Osteoblast (primary cell): ENCODE measurements at places on chromosomes 2 and 18. TPM values are rescaled to one million over a fixed set of nuclear protein-coding genes. Genes with fewer than 3 reads are reported as not detected.

DNA sequence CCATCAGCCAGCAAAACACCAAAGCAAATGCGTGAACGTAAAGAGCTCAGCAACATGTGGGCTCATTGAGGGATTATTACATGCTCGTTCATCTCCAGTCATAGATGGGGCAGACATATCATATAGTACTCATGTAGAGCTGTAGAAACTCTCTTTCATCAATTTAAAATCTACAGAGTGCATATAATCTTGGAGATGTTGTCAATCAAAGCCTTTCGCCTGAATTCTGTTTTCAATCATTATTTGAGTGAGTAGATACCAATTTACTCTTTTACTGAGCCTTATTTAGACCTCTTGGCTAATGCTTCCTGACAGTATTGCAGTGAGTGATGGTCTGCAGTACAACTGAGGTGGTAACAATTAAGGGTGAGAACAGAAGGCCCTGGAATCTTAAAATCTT is 7.0 kb downstream of the RIT2 start:
- DNase-seq: no peak

DNA sequence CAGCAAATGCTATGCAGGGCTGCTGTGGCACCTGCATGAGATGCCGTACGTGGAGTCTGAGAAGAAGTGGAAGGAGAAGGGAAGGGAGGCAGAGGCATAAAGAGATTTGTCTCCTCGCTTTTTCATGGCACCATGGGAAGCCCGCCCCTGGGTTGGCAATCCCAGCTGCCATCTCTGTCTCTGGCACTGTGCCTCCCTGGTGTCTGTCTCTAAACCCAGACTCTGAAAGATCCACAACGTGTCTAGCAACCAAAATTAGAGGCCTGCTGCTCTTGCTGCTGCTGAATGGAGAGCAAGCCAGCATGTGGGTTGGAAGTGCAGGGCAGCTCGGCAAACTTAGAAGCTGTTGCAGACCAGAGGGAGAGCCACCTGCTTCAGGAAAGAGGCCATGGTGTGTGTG is 53.1 kb downstream of the INO80C start:
- DNase-seq: no peak

- DNase-seq: no peak
These were observed 141.4 kb downstream of the ZEB2 start for GRCh38 chr2:144378551-144378950.

GRCh38 chr2:238510911-238511613 is 84.3 kb downstream of the ASB1 start:
- DNase-seq: peak; percentile 65

- DNase-seq: no peak
These were observed 52.3 kb downstream of the IRS1 start for GRCh38 chr2:226747288-226747687.

DNA sequence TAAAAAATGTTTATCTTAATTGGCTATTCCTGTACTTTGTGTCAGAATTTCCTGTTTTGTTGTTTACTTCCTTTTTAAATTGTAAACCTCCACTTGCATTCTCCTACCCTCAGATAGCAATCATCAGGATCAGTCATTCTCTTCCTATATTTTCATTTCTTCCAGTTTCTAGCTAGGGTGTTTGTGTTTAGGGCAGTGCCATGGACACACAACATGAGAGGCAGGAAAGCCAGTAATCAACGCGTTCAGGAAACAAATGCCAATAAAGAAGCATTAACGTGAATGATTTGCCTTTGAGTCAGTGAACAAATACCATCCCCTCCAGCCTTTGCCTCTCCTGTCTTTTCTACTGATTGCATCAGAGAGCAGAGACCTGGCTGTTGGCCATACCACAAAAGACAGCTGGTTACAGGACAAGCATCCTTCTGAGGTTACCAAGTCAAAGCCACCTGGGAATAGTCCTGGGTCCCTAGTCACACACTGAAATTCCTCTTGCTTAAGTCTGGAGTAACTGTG is 56.7 kb upstream of the FHL2 start:
- peak; percentile 90 for DNase-seq

- peak; percentile 71 for DNase-seq
These were observed 800.1 kb downstream of the SATB2 start for GRCh38 chr2:198657512-198658121.

Gene SP140
- total RNA-seq: under 0.01 and 0.36 TPM in 2 replicates

DNA sequence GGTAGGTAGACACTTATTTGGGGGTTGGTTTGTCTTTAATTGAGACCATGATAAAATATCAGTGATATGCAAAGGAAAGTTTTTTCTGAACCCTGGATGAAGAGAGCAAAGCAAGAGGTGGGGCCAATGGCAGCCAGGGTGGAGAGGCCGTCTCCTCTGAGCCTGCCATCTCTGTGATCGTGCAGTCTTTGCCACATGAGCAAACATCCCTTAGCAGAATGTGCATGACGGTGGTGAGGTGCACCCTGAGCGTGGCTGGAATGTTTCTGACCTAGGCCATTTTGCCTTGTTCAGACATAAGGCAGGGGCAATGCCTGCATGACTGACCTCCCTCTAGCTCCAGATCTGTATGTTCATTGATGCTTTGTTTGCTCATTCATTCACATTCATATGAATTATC is 6.0 kb downstream of the NCK2 start:
- no peak for DNase-seq

- DNase-seq: peak; percentile 62
These were observed 118.2 kb downstream of the SPTBN1 start for GRCh38 chr2:54574107-54574859.

Gene PTPRM
- total RNA-seq: 84.7 and 89.3 TPM in 2 replicates

Gene SERPINB11
- not detected in 2 replicates for total RNA-seq

DNA sequence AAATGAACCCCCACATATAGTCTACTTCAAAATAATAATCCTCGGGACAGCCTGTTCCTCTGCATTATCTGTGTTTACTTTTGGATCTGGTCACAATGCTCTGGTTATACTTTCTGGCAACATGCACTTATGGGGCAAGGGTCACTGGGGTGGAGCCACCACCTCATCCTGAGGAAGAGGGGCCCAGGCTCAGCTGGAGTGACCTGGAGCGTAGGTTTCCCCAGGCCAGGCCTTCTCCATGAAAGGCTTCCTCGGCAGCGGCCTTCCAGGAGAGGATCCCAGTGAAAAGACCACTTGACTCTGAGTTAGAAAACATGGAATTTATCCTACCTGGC is 237.4 kb downstream of the SETBP1 start:
- no peak for DNase-seq

Gene COBLL1
- 10.9 and 17.4 TPM in 2 replicates for total RNA-seq

- no peak for DNase-seq
These were observed 79.3 kb upstream of the GLI2 start for GRCh38 chr2:120656273-120656950.

- DNase-seq: no peak
These were observed 59.0 kb upstream of the ODC1 start for GRCh38 chr2:10507106-10507505.

DNA sequence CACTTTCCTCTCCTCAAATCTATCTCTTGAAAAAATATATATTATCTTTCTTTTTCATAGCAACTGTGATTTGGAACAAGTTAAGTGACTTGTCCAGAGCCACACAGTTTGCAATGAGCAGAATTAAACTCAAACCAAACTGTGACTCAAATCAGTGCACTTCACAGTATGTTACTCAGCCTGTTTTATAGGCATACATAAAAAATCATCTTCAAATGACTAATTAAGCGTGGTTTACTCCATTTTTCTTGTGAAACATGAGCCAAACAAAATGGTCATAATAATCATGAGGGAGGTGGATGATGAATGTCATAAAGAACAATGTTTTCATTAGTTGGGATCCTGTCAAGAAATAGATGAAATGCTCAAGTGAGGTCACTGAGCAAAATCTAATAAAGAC is 6.1 kb upstream of the CCDC178 start:
- no peak for DNase-seq

Gene EGR4
- not detected in 2 replicates for total RNA-seq

Gene KCNG2
- not detected in 2 replicates for total RNA-seq

- DNase-seq: no peak
These were observed 45.3 kb upstream of the UGP2 start for GRCh38 chr2:63796366-63796765.

- peak; percentile 53 for DNase-seq
These were observed 2.1 kb downstream of the GULP1 start for GRCh38 chr2:188293601-188294351.

DNA sequence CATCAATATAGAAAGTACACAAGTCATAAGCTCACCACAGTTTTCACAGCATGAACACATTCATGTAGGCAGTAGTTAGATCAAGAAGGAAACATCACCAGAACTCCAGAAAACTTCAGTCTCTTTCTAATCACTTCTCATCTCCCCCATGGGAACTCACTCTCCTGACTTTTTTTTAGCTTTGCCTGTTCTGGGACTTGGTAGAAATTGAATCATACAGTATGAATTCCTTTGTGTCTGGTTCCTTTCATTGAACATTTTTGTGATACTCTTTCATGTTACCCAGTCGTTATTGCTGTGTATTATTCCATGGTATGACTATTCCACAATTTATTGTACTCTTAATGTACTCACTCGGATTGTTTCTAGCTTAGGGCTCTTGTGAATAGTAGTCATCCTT is 160.2 kb downstream of the TAF4B start:
- no peak for DNase-seq

- DNase-seq: no peak
These were observed 494.8 kb upstream of the SLC39A10 start for GRCh38 chr2:195162194-195162593.

- no peak for DNase-seq
These were observed 108.3 kb downstream of the PIEZO2 start for GRCh38 chr18:11040823-11041656.

Gene PLCL1
- 3.2 and 4.0 TPM in 2 replicates for total RNA-seq

Gene ITGA4
- total RNA-seq: 5.3 and 9.0 TPM in 2 replicates

Gene ZNF385B
- 0.29 and 1.1 TPM in 2 replicates for total RNA-seq

DNA sequence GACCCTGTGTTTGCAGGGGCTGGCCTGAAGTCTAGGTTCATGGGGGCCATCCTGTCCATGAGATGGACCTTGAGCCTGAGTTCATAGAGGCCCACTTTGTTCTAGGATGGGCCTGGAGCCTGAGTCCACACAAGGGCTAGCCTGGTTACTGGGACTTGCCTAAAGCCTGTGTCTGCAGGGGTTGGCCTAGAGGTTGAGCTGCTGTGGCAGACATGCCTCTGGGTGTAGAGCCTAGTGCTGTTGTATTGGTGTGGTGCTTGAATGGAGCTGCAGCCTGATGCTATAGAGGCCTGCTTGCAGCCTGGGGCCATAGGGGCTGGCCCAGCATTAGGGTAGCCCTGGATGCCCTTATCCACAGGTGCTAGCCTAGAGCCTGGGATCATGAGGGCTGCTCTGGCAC is 23.9 kb upstream of the RASGRP3 start:
- DNase-seq: no peak

Gene SPHKAP
- total RNA-seq: not detected in 2 replicates

Gene SLC40A1
- 10.9 and 13.6 TPM in 2 replicates for total RNA-seq

Gene OXER1
- total RNA-seq: 0.29 TPM in 1 of 2 replicates, not detected in the other

GRCh38 chr2:25592766-25593292 is 80.5 kb downstream of the DTNB start:
- DNase-seq: no peak
